ENCODE measurements at places on chromosomes 7 and 10.

DNA sequence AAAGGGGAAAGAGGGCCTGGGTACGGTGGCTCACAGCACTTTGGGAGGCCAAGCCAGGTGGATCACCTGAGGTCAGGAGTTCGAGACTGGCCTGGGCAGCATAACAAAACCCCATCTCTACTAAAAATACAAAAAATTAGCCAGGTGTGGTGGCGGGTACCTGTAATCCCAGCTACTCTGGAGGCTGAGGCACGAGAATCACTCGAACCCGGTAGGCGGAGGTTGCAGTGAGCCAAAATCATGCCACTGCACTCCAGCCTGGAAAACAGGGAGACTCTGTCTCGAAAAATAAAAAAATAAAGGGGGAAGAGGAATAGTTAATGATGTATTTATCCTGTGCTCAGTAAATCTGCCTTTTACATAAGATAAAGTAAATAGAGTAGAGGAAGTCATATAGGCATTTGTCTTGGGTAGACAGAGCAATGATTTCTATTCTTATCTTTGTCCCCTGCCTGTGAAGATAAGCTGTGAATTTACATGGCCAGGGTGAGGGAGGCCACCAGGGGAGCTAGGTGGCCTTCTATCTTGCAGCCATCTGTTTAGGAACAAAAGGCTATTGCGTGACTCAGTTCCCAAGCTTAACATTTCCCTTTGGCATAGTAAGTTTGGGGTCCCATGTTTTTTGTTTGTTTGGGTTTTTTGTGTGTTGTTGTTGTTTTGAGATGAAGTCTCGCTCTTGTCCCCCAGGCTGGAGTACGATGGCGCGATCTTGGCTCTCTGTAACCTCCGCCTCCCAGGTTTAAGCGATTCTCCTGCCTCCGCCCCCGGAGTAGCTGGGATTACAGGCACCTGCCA lies 73.2 kb upstream of the GTF2I start:
- DNase-seq: no peak

DNA sequence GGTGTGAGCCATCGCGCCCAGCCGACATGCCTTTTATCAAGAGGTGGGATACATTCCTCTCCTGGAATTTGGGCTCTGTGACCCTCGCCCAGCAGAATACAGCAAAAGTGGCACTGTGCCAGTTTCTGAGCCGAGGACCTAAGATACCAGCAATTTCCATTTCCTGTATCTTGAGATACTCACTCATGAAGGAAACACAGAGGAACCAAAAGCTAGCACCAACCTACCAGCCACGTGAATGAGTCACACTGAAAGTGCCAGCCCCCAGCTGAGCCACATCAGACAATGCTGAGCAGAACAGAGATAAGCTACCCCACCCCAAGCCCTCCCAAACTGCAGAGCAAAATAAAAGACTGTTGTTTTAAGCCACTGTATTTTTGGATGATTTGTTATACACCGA lies 56.3 kb downstream of the CACUL1 start:
- no peak for DNase-seq

GRCh38 chr10:10734356-10735064 lies 283.2 kb upstream of the CELF2 start:
- DNase-seq: no peak

DNA sequence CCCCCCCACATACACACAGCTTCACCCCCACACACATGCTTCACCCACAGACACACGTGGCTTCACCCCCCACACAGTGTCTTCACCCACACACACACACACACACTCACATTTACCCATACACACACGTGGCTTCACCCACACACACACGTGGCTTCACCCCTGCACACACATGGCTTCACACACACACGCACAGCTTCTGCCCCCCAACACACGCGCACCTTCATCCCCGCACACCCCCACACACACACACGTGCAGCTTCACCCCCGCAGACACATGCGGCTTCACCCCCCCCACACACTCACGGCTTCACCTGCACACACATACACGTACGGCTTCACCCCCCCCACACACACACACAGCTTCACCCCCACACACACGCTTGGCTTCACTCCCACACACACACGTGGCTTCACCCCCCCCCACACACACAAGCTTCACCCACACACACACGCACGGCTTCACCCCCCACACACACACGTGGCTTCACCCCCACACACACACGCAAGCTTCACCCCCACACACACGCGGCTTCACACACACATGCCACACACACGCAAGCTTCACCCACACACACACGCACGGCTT lies 82.4 kb downstream of the NKX6-2 start:
- DNase-seq: no peak

DNA sequence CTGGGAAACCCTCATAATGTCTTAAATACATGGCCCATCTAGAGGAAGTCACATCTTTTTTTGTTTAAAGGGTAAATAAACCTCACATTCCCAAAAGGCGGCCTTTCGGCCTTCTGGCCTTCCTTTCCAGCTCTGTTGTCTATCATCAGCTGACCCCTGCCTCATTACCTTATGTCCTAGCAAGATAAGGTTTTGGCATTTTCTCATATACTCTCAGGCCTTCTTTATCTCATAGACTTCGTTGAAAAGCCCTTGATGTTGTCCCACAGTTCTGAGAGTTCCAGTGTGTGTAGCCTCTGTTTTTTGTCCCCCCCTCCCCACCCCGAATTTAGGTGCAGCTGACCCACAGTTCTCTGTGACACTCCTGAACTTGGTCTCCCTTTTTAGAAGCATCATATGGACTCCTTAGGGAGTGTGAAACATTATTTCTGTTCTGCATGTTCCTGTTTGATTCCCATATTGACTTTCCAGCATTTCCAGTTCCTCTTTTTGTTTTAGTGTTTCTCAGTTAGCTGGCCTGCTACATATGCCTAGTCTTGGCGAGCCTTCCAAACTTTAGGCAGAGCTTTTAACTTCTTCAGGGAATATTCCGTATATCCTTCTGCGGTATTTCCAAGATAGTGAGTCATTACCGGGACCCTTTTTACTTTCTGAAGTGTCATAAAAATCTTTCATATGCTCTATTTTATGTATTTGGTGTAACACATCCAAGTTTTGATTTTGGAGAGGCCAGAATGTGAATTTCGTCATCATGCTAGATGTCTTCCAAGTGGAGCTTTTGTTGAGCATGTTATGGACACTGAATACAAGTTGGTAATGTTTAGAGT lies 138.5 kb downstream of the LRRC4 start:
- no peak for DNase-seq

GRCh38 chr7:125136341-125136740 lies 206.7 kb upstream of the POT1 start:
- DNase-seq: no peak

GRCh38 chr7:19362099-19362498 lies 216.9 kb upstream of the FERD3L start:
- DNase-seq: no peak

GRCh38 chr7:25031432-25031831 lies 51.5 kb upstream of the OSBPL3 start:
- no peak for DNase-seq

DNA sequence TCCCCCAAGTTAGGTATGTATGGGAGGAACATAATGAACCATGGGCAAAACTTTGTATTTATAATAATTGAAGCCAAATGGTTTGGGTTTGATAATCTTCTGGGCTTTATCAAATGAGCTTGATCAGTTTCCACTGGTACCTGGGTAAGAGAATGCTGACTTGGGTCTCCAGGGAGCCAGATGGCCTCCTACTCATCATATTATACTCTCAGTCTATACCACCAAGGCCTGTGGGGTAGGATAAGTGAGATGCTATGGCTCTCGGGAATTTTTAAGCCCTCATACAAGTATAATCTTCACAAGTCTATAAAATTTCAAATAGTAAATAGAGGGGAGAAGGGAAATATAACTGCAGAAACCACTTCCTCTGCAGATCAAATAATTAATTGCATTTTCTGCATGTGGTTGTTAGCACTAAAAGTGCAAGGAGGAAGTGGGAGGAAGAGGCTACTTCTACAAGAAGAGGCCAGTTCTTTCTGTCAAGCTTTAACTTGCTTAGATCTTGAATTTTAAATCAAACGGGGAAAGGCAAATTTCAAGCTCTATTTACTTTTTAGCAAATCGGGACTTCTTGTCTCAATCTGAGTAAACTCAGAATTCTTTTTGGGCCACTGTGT lies 349.0 kb downstream of the SORCS1 start:
- no peak for DNase-seq

DNA sequence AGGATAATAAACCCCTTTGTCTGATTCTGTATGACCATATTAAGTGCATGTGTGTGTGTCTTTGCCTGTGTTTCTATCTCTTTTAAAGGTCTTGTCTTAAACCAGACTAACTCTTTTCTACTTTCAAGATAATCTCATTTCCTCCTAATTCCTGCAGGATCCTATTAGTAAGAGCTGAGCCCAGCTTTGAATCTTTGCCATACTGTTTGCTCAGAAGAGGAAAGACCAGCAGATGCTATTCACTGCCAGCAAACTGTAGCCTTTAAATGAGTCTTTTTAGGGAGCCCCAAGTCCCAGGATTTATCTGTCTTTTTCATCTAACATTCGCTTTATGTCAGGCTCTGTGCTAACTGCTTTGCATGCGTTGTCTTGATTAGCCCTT lies 2.9 kb downstream of the GPR158 start:
- no peak for DNase-seq

- no peak for DNase-seq
Measured at GRCh38 chr7:21927693-21928092, 18.0 kb downstream of the CDCA7L start.

- no peak for DNase-seq
Measured at GRCh38 chr7:133389727-133390126, 136.8 kb downstream of the EXOC4 start.

DNA sequence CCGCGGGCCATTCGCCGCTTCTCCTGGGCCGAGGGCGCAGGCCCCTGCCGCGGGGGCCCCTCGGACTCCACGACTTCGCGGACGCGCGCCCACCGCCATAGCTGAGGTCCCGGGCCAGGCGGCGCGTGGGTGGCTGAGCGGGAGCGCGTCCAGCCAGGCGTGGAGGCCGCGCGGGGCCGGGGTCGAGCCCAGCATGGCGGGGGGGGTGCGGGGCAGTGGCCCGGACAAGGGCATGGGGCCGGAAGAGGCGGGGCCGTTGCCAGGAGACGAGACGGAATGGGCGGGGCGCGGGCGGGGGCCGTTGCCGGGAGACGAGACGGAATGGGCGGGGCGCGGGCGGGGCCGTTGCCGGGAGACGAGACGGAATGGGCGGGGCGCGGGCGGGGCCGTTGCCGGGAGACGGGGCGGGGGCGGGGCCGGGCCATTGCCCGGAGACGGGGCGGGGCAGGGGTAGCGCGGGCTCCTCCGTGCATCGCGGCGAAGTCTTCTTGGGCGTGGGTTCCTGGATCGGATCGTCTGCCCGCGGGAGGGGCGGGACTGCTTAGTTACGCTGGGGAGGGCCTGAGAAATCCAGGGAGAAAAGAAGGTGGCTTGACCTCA lies 14.8 kb downstream of the ADAM8 start:
- peak; percentile 37 for DNase-seq
